ENCODE measurements at places on chromosomes 7 and 10.

- DNase-seq, result peak; percentile 21
Observed at GRCh38 chr10:129531195-129531968, 64.3 kb downstream of the MGMT start.

- DNase-seq, result no peak
Observed at GRCh38 chr7:12553416-12553815, 17.1 kb upstream of the SCIN start.

DNA sequence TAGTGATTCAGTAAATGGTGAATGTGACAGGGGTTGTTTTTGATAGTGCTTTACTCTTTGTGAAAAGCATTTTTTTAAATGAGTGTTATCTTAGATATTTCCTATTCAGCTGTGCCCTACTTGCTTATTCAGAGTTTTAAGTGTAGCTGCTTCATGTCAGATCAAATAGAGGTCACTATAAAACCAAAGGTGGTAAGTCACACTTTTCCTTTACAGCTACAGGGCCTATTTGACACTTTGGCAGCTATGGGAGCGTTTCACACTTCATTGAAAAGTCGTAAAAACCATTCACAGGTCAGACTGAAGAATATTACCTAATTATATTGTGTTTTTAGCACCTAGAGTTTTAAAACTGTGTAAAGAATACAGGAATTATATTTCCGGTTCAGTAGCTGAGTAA is 67.3 kb downstream of the ANKIB1 start:
- DNase-seq, result no peak

DNA sequence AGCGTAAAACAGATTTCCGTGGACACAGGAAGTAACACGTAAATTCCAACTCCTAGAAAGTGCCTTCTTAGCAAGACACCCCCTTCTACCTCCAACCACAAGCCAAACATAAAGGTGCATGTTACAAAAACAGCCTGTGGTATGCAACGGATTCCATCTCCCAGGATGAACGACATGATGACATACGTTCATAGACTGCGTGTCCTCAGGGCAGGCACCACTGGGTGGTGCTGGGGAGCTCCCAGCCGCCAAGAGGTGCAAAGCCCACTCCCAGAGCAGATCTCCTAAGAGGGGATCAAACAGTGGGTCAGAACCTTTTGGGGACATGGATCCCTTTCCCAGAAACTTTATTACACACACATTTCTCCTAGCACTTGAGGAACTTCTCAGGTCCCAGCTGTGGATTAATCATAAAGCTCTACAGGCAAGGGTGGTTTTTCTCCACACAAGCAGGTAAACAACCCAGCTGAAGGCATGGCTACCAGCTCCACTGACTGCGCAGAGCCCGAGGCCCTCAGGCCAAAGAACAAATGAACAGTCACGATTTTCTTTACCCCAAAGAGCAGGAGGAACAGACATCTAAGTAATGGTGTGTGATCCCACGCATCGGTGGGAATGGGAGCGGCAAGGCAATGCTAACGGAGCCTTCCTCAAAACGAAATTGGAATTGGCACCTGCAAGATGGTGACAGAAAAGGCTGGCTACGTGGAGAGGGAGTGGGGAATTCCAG is 13.8 kb downstream of the PSAP start:
- no peak for DNase-seq

DNA sequence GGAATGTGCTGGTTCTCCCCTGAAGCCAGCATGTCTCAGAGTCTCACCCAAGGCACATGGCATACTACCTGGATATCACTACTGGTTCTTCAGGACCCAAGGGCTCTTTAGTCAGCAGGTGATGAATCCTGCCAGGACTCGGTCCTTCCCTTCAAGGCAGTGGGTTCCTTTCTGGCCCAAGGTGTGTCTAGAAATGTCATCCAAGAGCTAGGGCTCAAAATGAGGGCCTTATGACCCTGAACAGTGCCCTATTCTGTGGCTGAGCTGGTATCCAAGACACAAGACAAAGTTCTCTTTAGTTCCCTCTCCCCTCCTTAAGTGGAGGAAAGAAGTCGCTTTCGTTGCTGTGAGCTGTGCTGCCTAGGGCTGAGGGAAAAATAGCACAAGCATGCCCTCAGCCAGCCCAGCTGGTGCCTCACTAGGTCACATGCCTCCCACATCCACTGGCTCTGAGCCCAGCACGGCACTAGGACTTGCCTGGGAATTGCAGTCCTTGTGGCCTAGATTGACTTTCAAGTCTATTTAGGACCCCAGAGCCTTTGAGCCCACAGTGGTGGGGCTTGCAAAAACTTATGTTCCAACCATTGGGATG is 106.0 kb downstream of the BMS1 start:
- no peak for DNase-seq

GRCh38 chr10:88027570-88027969 is 164.1 kb downstream of the PTEN start:
- DNase-seq, result no peak

- DNase-seq, result no peak
Observed at GRCh38 chr10:132590752-132591121, 53.1 kb downstream of the INPP5A start.

DNA sequence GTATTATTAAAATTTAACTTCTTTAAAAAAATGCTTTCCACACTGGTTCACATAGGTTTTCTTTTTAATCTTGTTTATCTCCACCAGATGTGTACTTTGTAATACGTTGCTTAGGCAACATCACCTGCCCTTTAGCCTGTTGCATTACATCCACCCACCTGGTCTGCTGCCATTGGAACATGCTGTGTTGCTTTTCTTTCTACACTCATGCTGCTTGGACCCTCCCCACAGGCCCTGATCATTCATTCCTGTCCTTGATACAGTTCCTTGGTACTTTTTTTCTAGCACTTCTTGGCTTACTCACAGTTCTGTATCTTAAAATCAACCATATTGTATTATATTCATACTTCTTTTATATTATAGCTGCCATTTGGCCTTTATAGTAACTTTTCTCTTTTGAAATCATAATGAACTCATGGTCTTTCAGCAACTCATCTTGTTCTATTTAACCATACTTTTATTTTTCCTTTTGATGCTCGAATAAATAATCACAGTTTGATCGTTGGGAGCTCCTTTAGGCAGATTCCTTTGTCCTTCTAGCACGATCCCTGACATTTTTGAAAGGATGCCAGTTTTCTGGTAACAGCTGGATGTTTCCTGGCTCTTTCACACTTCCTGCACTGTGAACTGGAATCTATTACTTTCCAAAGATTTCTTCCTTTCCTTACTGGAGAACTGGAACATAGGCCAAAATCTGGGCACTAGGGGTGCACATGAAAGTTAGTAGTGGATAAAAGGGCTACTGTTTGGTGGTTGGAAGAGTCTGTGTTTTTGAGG is 125.1 kb downstream of the CDK14 start:
- no peak for DNase-seq

GRCh38 chr10:80356989-80357850 is 639 bp downstream of the DYDC2 start:
- DNase-seq, result peak; percentile 50

GRCh38 chr10:58734116-58734515 is 221.4 kb downstream of the BICC1 start:
- no peak for DNase-seq

- no peak for DNase-seq
Observed at GRCh38 chr7:151010307-151011096, 13.8 kb downstream of the ATG9B start.

- no peak for DNase-seq
Observed at GRCh38 chr10:87045434-87045938, 25.4 kb downstream of the FAM25A start.

DNA sequence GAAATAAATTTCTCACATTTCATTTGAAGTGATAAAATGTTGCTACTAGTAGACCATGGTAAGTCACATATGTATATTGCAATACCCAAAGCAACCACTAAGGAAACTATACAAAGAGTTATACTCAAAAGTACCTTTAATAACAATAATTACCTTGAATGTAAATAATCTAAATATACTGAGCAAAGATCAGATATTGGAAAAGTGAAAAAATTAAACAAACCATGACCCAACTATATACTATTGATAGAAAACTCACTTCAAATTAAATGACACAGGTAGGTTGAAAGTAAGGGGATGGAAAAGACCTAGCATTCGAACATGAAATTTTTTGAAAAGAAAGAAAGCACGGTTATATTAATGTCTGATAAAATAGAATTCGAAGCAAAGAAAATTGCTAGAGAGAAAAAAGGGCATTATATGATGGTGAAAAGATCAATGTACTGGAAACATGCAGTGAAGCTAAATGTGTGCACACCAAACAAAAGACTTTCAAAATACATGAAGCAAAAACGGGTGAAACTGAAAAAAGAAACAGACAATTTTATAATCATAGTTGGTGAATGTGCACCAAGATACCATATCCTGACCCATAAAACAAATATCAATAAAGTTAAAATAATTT is 29.1 kb downstream of the TFPI2 start:
- DNase-seq, result no peak

DNA sequence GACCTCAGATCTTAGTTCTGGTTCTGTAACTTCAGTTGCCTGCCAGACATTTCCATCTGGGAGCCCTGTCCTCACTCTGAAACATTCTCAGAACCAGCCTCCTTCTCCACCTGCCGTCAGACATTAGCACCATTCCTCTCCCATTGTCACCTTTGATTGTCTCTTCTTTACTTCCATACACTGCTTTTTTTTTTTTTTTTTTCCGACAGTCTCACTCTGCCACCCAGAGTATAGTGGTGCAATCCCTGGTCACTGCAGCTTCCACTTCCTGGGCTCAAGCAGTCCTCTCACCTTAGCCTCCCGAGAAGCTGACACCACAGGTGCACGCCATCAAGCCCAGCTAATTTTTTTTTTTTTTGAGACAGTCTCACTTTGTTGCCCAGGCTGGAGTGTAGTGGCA is 21.1 kb upstream of the HIPK2 start:
- no peak for DNase-seq

DNA sequence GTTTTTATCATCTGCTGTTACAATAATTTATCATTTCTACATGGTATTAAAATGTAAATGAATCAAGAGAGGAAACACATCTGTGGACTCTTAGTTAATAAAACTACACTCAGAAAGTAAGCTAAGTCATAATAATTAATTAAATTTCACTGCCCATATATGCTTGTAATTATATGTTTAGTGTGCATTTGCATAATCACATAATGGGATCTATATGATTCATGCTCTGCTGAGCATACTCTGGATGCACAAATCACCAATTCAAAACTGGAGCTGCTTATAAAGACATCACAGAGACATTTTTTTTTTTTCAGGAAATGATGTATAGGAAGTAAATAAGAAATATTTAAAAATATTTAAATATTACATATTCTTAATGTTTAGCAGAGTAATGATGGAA is 151.6 kb upstream of the STEAP4 start:
- no peak for DNase-seq

GRCh38 chr7:31490796-31491314 is 23.0 kb upstream of the ITPRID1 start:
- DNase-seq, result no peak

- no peak for DNase-seq
Observed at GRCh38 chr10:86371691-86372090, 5.1 kb upstream of the GRID1 start.

DNA sequence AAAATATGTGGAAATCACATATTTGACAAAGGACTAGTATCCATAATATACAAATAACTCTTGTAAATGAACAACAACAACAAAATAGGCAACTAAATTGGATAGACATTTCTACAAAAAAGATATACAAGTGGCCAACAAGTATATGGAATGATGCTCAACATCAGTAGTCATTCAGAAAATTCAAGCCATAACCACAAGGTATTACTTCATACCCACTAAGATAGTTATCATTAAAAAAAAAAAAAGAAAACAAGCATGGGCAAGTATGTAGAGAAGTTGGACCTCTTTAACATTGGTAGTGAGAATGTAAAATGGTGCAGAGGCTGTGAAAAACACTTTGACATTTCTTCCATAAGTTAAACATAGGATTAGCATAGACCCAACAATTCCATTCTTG is 80.8 kb downstream of the CYP26A1 start:
- DNase-seq, result no peak

DNA sequence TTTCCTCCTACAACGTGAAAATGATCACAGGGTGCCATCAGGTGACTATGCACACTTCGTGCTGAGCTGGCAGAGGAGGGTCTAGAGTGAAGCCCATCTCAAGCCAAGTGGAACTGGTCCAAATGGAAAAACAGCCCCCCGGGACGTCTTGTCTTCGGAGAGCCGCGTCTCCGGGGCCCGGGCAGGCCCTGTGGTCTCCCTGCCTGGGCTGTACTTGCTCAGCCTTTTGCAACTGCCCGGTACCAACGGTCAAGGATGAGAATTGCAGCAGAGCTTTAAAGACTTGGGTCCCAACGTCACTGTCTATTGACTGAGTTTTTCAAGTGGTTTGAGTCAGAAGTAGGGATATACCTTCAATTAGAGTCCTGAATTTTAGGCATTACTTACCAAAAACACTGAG is 315.5 kb downstream of the PTPRN2 start:
- no peak for DNase-seq

GRCh38 chr10:125154529-125154928 is 5.8 kb downstream of the CTBP2 start:
- no peak for DNase-seq

- no peak for DNase-seq
Observed at GRCh38 chr10:76255241-76255640, 823.8 kb downstream of the LRMDA start.

GRCh38 chr7:48337781-48338180 is 166.5 kb downstream of the ABCA13 start:
- DNase-seq, result no peak

DNA sequence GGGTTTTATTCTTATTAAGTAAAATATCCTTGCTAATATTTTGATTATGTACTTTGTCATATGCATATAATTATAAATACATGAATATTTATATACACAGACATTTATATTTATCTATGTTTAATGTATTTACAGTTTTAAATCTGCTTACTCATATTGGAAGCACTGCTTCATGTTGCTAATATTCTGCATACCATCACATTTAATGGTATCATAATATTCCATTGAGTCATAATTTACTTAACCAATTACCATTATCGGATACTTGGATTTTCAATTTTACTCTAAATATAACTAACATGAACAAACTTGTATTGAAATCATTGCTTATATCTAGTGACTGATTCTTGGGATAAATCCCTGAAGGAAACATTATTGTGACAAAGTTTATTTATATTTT is 155.2 kb downstream of the MBL2 start:
- no peak for DNase-seq

GRCh38 chr10:43440463-43441134 is 3.7 kb downstream of the ZNF487 start:
- DNase-seq, result no peak

- DNase-seq, result no peak
Observed at GRCh38 chr7:69643708-69644445, 45.6 kb downstream of the AUTS2 start.

DNA sequence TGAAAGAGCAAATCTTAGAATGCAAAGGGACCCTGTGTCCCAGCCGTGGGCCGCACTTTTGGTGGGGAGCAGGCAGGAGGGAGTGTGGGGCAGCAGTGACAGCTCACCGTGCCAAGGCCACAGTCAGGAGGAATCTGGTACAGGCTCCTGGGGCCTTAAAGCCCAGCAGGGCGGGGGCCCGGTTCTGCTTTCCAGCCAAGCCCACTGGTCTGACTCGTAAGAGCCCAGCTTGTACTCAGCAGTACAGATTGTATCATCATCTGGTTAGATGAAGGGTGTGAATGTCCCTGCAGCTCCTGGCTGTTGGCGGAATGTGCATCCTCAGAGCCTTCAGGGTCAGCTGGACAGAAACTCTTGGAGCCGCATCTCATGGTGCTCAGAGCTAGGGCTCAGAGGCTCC is 30.5 kb upstream of the TRIM8 start:
- no peak for DNase-seq

GRCh38 chr7:54705436-54705835 is 53.6 kb downstream of the SEC61G start:
- no peak for DNase-seq
